Midbrain (tissue), 1 donor: ENCODE measurements at places on chromosomes 6 and 20.

- DNase-seq: no peak
Observed at GRCh38 chr20:51423810-51424209, 118.7 kb downstream of the NFATC2 start.

DNA sequence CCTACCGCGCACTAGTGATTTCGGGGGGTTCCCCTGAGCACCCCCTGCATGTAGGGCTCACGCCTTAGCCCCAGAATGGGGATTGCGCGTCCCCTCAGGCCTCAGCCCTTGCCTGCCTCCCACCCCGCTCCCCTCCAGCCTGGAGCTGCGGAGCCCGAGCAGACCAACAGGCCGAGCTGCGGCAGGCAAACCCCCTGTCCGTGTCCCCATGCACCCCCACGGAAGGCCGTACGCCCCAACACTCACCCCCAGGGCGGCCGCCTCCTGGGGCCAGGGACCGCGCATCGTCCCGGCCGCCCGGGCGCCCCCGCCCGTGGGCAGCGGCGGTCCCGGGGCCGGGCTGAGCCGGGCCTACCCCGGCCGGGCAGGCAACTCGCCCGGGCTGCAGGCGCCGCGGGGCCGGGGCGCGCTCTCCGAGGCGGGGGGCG lies 1.2 kb upstream of the KCNB1 start:
- DNase-seq: no peak

DNA sequence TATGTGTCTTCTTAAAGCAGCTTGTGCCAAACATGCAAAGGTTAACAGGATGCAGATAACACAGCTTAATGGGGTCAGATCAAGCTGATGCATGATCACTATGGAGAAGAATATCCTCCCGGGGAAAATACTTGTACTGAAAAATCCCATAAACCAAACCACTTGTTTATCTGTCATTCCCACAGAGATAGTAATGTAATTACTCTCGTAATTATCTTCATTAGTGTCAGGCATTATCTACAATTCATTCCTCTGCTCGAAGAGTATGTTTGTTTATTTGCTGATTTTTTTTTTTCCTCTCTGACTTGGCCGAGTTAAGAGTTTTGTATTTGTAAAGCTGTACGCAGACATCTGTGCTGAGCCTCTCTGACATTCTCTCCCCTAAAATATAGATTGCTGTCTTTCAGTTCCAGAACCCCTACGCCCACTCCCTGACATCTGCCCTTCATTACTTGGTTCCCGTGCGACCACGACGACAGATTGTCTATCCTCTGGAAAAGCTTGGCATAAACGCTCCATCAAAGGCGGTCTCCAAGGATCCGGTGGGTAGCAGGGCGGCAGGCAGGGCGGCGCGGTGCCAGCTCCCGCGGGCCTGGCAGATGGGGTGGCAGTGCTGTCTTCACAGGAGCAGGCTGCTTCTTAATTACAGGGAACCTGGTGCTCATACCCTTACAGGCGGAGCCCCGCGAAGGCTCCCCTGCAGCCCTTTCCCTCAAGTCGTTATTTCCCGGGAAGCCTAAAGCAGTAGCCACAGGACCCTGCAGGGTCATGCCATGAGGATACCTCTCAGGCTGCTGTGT lies 147.2 kb downstream of the CFAP61 start:
- no peak for DNase-seq

GRCh38 chr6:169189686-169190085 lies 64.0 kb downstream of the THBS2 start:
- no peak for DNase-seq

DNA sequence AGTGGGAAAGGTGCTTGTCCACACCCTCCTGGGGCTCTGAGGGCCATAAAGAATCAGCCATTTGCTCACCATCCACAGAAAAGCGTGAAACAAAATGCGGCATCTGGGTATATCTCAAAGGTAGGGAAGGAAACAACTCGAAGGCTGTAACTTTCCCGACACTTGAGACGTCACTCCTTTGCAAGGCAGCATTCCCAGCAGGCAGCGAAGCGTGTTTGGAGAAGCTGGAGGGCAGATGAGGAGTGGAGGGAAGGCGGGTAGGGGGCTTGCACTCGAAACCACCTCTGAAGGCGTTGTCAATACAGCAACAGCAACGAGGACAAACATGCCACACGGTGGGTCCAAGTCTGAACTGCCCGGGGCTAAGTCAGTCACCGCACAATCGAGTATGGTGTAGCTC lies 98.4 kb downstream of the FOXC1 start:
- no peak for DNase-seq

- no peak for DNase-seq
Observed at GRCh38 chr20:54843865-54844264, 368.5 kb downstream of the DOK5 start.

GRCh38 chr6:36116943-36117342 lies 13.4 kb upstream of the MAPK13 start:
- DNase-seq: no peak

GRCh38 chr6:84685983-84686584 lies 78.3 kb downstream of the TBX18 start:
- no peak for DNase-seq

DNA sequence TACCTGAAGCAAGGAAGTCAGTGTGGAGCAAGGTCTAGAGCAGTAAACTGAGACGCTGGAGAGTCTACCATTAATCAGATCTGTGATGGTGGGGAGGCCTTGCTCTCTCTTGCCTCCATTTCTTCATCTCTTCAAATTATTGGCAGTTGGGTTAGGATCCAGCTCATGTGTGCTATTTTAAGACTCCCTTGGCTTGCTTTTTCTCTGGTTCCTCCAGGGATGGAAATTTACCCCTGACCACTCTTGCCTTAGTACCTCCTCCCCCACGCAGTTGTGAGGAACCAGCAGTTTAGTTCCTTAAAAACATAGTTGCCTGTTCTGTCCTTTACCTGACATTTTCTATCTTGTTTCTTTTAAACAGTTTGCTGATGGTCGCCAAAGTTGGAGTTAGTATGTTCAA lies 7.4 kb downstream of the TMEM14C start:
- DNase-seq: no peak

DNA sequence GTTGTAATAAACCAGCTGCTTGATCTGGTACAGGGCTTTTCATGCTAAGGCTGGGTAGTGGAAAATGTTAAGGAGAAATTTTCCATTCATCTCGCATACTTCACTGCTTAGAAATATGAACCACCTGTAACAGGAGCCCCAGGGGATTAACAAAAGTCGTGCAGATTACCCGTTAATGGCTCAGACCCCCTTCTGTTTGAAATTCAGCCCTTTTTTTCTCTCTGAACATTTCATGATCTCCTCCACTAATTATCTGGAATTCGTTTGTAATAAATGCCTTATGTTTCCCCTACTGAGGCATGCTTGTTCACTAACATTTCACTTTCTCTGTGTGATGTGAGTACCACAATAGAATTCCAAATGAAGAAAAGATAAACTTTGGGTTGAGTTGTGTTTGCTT lies 336.4 kb upstream of the HSF2 start:
- DNase-seq: no peak
